ENCODE measurements at places on chromosomes 12 and 14.

GRCh38 chr12:132471011-132471857, 18.7 kb upstream of the FBRSL1 start:
- DNase-seq = no peak

GRCh38 chr14:76904740-76905569, 78.7 kb downstream of the LRRC74A start:
- DNase-seq = no peak

GRCh38 chr14:92603309-92604242, 90.0 kb downstream of the RIN3 start:
- DNase-seq = peak; percentile 44

- no peak for DNase-seq
Observed at GRCh38 chr14:61333087-61333486, 11.7 kb downstream of the PRKCH start.

DNA sequence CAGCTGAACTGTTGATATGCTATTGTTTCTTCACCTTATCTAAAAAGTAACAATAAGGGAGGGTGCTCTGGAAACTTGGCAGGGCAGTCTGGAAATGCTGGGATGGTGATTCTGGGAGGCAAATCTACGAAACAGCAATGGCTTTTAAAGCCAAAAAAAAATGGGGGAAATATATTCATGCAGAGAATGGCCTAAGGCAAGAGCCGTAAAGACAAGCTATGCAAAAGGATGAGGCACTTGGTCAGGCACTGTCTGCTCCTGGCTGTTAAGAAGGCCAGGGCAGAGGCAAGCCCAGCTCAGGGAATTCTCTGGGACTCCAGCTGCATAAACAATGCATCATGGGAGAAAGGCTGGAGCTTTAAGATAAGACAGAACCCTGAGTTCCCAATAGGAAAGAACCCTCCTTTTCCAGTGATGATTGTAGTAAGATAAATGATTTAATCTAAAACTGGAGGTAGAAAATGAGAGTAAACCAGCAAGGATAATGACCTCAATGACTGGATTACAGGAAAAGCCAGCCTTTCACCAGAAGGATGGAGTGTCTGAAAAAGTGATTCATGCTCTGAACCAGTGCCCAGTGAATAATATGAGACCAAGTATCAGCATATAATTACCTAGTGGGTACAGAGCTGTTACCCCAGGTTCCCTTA, 46.0 kb downstream of the ITPR2 start:
- no peak for DNase-seq

GRCh38 chr12:58435647-58436046, 484.7 kb downstream of the LRIG3 start:
- no peak for DNase-seq

DNA sequence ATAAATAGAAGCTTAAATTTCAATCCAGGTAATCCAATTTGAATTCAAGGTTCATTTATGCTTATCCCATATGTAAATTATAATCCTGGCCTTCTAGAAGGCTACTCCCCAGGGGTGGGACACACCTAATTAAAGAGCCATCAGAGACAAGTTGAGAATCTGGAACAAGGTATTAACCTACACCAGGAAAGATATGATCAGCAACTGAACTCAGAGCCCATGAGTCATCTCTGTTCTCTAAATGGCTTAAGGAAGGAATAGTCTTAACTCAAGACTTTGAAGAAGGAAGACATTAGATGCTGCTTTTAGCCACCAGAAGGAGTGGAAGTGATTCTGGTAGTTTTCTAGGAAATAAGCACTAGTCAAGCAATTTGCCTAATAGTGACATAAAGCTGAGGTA, 88.0 kb downstream of the KIF21A start:
- DNase-seq = no peak

DNA sequence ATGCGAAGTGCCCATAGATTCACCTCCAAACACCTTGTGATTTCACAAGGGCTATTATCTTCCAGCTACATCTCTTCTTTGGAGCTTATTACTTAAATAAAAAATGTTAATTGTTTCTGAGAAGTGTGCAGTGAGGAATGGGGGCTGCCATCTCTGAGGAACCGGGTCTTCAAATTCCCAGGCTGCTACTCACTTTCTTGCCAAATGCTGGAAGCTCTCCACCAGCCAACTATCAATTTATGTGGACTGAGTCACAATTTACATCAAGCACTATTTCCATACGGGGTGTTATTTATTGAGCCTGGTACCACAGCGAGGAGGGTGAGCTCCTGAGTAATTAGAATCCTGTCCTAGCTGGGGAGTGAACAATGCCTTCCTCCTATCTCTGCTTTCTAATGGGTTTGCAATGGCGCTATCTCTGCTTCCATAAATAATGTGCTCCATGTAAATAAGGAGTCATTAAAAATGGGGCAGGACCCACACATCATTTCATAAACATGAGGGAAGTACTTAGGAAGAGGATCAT, 898.3 kb downstream of the VRK1 start:
- DNase-seq = no peak

Measured in GM23338 (cell line).